Activated naive CD4-positive, alpha-beta T cell treated with anti-CD3 and anti-CD28 coated beads, Interleukin-2, amount 50 U/mL, for 72 hours (primary cell): ENCODE measurements at places on chromosomes 1 and 21. TPM values are rescaled to one million over a fixed set of nuclear protein-coding genes. Genes with fewer than 3 reads are reported as not detected.

- no peak for DNase-seq
These were observed 30.0 kb upstream of the ATP1A1 start for GRCh38 chr1:116343019-116343418.

- DNase-seq: no peak
These were observed 97.4 kb downstream of the PATJ start for GRCh38 chr1:61839679-61840078.

DNA sequence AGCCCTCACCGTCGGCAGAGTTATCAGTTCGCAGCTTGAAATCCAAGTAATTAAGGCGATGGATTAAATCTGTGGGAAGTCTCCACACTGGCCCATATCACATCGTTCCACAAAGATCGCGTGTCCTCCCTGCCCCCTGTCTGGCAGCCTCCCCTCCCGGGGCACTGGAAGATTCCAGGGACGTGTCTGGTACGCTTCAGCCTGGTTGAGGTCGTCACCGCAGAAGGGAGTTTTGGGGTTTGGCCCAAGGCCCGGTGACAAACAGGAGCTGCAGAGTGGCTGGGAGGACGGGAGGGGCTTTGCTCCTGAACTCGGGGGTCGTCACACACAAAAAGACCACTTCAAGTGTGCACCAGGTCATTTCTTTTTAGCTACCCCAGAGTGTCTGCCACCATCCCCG, 51.1 kb downstream of the PRDM16 start:
- no peak for DNase-seq

DNA sequence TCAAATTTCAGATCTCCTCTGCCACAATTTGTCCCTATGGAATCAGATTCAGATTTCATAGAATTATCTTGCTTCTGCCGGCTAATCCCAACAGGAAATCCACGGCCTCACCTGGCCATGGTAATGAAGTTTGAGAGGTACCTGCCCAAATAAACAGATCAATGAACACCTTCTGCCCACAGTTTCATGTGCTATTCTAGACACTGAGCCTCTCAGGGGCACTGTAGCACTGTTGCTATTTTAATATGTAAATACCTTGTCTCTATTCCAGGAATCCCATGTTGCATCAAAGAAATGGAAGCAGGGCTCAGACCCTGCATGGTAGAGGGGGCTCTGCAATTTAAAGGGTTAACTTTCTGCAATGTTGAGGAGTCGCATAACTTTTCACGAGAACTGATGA, 593.1 kb downstream of the PTBP2 start:
- DNase-seq: no peak

DNA sequence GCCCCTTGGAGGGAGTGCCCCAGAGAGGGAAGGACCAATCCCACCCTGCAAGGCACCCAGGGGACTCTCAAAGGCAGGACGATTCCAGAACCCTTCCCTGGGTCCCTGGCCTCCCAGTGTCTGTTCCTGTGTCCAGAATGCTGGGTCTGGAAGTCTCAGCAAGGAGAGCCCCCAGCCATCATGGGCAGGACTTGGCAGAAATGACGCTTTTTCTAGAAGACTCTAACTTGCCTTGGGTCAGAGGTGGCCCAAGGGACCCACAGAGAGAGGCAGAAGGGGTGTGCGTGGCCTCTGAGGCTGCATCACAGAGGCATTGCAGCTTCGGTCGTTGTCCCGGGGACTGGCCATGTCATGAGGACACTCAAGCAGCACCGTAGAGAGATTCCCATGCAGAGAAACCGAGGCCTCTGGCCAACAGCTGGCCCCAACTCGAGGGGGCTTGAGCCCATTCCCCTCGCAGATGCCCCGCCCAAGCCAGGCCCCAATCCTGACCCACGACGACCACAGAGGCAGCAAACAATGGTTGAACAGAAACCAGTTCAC, 57.8 kb downstream of the WNT9A start:
- peak; percentile 46 for DNase-seq

DNA sequence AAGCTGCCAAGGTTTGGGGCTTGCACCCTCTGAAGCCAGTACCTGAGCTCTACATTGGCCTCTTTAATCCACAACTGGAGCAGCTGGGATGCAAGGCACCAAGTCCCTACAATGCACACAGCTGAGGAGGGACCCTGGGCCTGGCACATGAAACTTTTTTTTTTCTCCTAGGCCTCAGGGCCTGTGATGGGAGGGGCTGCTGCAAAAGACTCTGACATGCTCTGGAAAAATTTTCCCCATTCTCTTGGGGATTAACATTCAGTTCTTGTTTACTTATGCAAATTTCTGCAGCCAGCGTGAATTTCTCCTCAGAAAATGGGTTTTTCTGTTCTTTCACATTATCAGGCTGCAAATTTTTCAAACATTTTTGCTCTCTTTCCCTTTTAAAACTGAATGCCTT, 1072.2 kb downstream of the BRINP3 start:
- no peak for DNase-seq

DNA sequence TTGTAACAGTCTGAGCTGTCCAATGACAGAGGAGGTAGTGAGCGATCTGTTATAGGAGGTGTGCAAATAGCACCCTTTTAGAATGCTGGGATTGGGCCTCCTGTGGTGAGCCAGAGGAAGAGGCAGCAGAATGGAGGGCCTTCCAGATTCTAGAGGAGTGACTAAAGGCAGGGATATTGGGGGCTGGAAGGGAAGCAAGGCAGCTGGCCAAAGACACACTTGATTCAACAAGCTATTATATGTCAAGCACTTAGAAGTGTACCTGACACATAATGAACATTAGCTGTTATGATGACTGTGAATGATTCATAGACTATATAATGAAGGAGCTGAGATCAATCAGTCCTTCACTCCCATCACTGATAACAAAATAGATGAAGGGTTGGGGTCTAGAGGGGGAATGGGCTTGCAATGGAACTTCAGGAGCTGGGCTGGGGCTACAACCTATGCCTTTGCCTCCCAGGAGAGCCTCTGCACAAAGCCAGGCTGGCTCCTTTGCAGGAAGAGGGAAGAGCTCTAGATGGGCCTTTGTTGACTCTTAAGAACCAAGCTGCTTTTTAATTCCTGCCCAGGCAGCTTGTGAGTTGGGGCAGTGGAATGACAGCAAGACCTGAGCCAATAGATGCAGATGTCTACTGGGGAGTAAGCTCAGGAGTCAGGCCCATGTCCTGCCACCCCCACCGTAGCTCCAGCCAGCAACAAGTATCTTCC, 2.3 kb upstream of the MKNK1 start:
- no peak for DNase-seq

DNA sequence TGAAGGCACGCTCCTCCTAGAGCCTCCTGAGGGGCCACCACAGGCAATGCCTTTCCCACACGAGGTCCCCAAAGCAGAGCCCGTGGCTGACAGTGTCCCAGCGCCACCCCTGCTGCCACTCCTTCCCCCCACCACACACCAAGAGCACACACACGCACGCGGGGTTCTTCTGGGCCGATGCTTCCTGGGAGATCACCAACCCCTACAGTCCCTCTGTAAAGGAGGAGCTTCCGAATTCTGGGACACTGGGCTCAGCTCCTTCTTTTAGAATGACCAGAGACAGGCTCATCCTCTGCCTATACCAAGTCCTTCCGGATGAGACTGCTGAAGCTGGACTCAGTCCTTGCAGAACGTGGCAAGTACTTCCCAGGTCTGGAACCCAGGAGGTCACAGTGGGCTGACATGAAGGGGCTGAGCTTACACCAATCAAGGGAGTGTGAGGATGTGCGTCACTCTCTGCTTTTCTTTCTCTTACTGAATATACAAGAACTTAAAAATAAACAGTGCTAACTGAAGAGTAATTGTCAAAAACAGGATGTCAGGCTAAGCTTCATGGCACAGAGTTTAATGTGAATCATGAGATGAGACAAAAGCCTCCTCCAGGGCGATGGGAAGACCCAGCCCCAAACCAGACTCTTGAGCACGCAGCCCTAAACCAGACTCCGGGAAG, 12.7 kb downstream of the SSU72 start:
- no peak for DNase-seq

GRCh38 chr1:46173361-46173856, 1.5 kb upstream of the TSPAN1 start:
- DNase-seq: no peak

The CSMD2 gene
- not detected for total RNA-seq

The LIPI gene
- not detected for total RNA-seq
